Activated naive CD4-positive, alpha-beta T cell (primary cell): ENCODE measurements at places on chromosomes 16 and 17.
A peak's percentile ranks its signal among the peaks of the same experiment; 100 is the strongest.

DNA sequence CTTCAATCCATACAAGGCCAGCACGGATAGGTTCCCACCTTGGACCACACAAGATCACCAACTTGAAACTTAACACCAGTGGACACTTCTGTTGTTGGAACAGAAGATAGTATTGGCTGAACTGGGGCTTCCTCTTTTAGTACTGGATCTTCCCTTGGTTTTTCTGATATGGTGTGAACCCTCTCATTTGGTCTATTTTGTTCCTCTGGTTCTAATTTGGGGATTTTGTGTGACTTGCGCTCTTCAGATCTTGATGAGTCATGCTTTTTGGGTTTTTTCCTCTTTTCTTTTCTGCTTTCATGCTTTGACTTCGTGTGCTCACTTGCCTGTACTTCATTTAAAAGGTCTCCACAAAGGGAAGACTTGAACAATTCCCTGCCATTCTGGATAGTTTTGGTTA lies 39.0 kb downstream of the SOST start:
- no peak for DNase-seq

DNA sequence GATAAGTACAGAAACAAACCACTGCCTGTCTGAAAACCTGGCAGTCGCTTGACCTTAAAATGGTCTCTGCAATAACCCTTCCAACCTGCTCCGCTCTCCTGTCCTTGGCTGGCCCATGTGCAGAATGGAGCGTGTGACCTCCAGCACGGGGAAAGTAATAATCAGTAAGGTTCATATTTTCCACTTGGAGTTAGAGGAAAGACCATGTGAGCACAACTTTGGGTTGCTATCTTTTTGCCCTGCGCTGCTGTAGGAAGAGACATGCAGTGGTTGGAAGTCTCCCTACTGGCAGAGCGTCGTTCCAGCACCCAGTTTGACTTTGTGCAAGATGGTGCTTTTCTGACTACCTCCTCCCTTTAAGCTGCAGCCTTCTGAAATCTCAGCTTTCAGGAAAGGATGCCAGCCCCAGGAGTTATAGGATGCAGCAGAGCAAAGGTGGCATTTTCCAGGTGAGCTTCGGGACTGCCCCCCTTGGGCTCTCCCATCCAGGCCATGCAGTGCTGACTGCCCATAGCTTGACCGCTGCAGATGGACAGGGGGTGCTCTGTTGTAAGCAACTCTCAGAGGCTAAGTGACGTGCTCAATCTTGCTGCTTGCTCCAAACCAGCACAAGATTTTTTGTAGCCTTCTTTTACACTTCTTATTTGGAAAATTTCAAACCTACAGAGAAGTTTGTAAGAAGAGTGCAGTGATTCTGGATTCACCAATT lies 110.7 kb upstream of the NOL11 start:
- no peak for DNase-seq

- DNase-seq: no peak
These were observed 12.5 kb downstream of the SREBF1 start for GRCh38 chr17:17824119-17824782.

DNA sequence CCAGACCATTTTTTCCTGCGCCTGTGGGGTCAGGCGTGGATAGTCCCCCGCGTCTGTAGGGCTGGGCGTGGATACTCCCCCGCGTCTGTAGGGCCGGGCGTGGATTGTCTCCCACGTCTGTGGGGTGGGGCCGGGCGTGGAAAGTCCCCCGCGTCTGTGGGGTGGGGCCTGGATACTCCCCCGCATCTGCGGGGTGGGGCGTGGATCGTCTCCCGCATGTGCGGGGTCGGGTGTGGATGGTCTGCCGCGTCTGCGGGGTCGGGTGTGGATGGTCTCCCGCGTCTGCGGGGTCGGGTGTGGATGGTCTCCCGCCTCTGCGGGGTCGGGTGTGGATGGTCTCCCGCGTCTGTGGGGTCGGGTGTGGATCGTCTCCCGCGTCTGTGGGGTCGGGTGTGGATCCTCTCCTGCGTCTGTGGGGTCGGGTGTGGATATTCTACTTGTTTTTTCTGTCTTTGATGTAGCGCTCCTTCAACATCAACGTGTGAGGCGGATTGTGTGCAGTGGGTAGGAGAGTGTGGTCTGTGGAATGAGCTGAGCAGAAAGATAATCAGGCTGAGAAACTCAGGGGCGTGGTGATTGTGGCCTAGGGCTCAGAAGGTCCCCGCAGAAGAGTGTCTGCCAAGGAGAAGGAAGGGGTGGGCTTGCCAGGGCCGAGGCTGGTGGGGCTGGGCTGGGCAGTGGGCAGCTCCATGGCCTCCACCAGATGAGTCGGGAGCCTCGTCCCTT lies 3.2 kb downstream of the GNPTG start:
- no peak for DNase-seq

DNA sequence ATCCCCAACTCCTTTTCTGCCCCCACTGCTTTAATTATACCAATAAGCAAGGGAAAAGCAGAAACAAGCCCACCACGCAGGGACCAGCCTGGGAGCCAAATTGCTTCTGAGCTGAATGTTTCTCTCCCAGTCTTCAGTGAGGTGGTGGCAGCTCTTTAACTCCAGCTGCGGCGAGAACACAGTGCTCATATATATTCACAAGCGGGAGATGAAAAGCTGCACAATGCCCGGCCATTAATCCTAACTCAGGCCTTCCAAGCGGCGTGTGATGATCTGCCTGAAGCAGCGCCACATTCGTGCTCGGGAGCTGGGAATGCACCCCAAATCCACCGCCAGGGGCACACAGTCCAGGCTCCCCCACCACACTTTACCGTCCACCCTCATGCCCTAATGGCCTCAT lies 203.7 kb upstream of the SDK2 start:
- DNase-seq: no peak

- DNase-seq: no peak
These were observed 393 bp downstream of the PSMC3IP start for GRCh38 chr17:42577140-42577531.

DNA sequence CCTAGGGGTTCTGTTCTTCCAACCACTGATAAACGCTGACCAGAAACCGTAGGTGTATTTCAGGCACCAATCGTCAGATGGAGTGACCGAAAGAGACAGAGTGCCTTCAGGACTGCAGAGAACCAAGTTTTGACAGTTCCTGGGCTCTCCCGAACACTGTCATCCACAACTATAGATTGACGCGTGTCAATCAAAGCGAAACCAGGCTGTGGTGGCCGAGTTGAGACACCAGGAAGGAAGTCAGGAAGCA lies 11.9 kb upstream of the AURKB start:
- DNase-seq: no peak

- no peak for DNase-seq
These were observed 12.9 kb downstream of the GNGT2 start for GRCh38 chr17:49197346-49197998.

- no peak for DNase-seq
These were observed 23.2 kb upstream of the NAGLU start for GRCh38 chr17:42512733-42513251.

- no peak for DNase-seq
These were observed 126.1 kb upstream of the RCVRN start for GRCh38 chr17:10031127-10031526.

GRCh38 chr16:58508671-58509251 lies 6.6 kb upstream of the SETD6 start:
- no peak for DNase-seq

GRCh38 chr16:3487521-3488410 lies 7.5 kb downstream of the C16orf90 start:
- no peak for DNase-seq

DNA sequence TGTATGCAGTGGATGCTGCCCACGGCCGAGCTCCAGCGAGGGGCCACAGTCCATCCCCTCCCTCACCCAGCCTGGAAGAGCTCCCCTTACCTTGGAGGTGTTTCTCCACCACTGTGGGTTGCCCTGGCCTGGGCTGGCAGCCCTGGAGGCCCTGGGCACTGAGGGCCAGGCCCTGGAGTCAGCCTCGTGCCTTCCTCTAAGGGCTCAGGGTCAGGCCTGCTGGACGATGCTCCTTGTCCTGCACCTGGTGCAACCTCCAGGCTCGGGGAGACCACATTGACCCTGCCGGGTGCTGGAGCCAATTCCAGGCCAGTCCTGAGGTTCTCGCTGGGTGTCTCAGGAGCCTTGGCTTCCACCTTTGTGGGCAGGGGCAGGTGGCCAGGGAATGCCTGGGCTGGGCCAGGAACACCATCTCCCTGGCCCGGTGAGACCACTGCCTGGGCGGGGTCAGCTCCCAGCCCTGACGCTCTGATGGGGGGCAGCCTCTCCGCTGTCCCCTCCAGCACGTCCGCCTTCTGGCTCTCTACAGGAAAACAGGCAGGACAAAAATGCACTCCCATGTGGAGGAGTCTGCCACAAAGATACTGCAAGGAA lies 10.4 kb downstream of the MYLK3 start:
- DNase-seq: no peak

DNA sequence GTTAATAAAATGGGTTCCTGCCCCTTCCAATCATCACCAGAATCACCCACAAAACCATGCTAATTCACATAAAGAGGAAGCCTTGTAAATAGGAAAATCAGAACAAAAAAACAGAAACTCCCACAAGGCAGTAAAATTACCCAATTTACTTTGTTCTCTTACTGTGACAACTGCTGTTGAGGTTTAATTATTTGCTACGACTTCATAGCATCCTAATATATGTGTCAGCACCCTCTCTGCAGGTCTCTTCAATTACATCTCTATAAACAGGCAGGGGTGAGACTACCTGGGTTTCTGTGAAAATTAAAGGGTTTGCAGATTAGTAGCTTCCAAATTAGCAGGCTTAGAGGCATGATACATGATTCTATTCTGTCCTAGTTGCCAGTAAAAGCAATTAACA lies 2.7 kb downstream of the WDR59 start:
- no peak for DNase-seq

- DNase-seq: no peak
These were observed 233.9 kb downstream of the ZNF423 start for GRCh38 chr16:49622084-49622390.

- DNase-seq: peak; percentile 57
These were observed 1.6 kb downstream of the LASP1 start for GRCh38 chr17:38871247-38872015.

DNA sequence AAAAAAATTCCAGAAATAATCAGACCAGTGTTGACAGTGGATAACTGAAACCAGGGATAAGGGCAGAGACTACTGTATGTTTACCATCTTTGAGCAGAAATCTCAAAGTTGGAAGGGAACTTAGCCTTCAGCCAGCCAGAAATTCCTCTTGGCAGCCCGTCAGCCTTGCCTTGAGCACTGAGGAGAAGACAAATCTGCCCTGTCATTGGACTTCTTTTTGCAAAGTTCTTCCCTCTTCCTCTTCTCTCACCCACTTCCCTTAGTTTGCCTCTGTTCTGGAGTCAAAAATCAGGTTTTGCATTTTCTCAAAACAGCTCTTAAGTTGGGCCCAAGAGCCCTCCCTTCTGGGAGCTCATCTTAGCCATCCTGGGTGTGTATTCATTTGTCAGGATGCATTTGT lies 6.2 kb downstream of the TUFM start:
- no peak for DNase-seq

- DNase-seq: no peak
These were observed 176.3 kb upstream of the TNRC6C start for GRCh38 chr17:77782201-77782600.

- DNase-seq: no peak
These were observed 489 bp downstream of the ZC3H18 start for GRCh38 chr16:88570691-88571092.

- peak; percentile 50 for DNase-seq
These were observed 17.9 kb downstream of the GOSR2 start for GRCh38 chr17:46940692-46941404.

GRCh38 chr16:86319585-86320236 lies 190.6 kb upstream of the FOXF1 start:
- no peak for DNase-seq

DNA sequence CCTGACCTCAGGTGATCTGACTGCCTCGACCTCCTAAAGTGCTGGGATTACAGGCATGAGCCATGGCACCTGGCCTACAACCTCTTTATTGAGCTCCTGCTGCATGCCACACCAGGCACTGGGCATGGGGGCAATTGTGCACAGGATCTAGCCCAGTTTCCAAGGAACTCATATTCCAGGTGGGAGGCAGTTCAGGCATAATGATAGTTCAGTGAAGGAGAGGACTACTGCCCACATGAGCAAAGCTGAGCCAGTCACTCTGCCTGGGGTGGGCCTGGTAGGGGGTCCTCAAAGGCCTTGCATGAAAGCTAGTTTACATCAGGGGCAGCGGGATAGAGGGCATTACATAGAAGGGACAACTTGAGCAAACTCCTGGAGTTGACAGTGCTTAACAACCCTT lies 2.6 kb upstream of the HCRT start:
- DNase-seq: no peak

DNA sequence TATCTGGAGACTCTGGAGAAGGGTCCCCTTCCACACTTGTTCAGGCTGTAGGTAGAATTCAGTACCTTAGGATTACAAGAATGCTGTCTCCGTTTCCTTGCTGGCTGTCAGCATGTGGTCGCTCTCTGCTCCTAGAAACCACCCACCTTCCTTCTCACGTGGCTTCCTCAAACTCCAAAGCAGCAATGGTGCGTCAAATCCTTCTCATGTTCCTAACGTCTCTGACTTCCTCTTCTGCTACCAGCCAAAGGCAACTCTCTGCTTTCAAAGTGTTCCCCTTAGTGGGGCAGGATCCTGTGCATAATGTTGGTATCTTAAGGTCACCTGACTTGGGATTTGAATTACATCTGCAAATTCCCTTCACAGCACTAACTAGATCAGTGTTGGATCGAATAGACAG lies 30.9 kb upstream of the DYNLRB2 start:
- DNase-seq: no peak

DNA sequence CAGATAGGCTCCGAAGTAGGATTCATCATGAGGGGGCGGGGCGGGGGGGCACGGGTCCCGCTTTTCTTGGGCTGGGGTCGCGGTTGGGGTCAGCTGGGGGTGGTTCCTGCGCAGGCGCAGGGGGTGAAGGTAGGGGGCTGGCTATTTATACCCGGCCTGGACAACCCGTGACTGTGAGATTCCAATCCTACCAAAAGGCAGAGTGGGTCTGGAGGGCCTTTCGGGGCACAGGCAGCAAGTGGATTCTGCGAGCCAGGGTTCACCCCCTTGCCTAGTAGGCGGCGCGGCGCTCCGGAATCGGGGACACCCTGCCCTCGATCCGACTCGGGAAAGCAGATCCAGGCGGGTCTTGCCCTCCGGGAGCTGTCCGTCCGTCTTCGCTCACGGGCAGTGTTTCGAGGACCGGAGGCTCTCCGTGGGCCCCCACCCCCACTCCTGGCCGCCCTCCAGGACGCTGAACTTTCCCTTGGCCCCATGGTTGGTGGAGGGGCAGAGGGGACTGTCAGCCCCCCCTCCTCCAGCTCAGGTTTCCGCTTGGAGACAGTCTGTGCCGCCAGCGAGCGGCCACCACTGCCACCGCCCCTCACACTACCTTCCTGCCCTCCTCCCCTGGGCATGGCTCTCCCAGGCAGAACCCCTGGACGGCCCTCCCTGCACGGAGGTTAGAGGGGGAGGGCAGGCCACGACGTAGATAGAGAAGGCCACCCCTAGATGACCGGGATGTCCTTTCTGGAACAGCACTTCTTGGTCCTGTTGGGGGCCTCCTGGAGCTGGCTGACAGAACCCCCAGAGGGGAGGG lies 634 bp downstream of the SLC2A4 start:
- DNase-seq: no peak

GRCh38 chr16:56225017-56225742 lies 33.9 kb downstream of the GNAO1 start:
- DNase-seq: no peak
